ENCODE measurements at places on chromosomes 4 and X. TPM values are rescaled to one million over a fixed set of nuclear protein-coding genes. Genes with fewer than 3 reads are reported as not detected.
A peak's percentile ranks its signal among the peaks of the same experiment; 100 is the strongest.

- no peak for DNase-seq
Observed at GRCh38 chr4:112031712-112032328, 113.4 kb upstream of the FAM241A start.

- DNase-seq = no peak
Observed at GRCh38 chr4:168569066-168569930, 72.4 kb downstream of the PALLD start.

GRCh38 chr4:38668203-38668971 lies 4.4 kb downstream of the KLF3 start:
- no peak for DNase-seq

DNA sequence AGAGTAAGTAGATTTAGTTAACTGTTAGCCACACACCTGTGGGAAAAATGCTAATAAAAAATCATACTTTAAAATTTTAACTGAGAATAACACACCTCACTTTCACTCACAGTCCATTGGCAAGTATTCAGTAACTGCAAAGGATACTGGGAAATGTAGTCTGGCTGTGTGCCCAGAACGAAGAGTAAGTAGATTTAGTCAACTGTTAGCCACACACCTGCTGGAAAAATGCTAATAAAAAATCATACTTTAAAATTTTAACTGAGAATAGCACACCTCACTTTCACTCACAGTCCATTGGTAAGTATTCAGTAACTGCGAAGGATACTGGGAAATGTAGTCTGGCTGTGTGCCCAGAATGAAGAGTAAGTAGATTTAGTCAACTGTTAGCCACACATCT lies 178.4 kb upstream of the NWD2 start:
- no peak for DNase-seq

DNA sequence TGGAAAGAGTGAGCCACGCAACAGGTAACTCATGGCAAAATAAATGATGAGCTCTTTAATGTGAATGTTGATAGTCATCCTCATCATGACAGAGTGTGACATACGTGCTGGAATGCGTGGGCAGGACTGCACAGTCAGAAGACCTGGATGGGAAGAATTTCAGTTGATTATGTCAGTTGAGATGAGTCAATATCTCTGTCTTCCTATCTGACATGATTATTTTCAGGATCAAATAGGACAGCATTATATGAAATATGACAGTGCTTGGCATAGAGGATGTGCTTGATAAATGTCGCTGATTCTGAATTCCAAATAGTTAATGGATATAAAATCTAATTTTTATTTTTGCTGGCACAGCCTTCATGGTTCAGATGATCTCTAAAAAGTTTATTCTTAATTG lies 95.1 kb downstream of the IL15 start:
- DNase-seq = no peak

DNA sequence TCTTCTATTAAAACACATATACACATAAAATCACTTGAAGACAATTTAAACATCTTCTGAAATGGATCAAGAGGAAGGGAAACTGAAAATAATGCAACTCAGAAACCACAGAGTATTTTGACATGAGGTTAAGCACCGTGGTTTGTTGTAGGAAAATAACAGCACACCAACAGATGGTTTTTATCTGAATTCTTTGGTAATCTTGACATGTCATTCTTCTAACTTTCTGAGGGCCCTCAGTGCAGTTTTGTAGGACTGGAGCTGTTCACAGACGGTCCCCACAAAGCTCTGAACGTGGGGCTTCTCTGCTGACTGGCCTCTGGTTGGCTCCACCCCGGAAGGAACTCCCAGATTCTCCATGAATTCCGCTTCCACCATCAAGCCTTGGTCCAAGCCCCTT lies 16.0 kb upstream of the TLR8 start:
- DNase-seq = peak; percentile 33

GRCh38 chr4:140070973-140071372 lies 83.0 kb downstream of the MAML3 start:
- no peak for DNase-seq

DNA sequence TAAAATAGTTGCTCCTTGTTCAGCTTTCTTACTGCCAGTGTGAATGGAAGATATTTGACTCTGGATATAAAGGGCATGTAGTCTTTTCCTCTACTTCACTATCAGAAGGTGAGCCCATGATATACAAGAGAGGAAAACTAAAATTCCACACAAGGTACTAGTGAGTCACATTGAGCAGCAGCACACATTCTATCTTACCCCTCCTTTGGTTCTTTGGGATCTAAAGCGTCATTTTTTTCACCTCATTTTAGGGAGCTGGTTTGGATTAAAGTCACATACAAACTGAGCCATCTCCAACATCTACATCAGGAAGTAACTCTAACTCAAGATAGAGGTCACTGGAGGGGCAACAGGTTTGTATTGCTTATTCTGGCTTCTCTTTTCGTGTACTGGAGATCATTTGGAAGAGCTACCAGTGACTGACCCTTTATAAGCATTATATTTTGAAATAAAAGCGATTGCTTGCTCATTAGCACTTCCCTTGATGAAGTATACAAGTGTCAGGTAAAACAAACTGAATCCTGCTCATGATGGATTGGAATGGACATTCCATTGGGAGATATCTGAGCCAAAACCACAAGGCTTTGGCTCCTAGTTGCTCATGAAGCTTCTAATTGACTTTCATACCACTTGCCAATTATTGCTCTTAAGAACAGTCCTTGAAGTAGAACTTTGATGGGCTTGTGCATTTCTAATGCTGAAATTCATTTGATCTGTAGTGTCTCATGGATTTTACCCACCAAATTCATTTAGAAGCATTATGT lies 124.1 kb downstream of the SPCS3 start:
- no peak for DNase-seq

DNA sequence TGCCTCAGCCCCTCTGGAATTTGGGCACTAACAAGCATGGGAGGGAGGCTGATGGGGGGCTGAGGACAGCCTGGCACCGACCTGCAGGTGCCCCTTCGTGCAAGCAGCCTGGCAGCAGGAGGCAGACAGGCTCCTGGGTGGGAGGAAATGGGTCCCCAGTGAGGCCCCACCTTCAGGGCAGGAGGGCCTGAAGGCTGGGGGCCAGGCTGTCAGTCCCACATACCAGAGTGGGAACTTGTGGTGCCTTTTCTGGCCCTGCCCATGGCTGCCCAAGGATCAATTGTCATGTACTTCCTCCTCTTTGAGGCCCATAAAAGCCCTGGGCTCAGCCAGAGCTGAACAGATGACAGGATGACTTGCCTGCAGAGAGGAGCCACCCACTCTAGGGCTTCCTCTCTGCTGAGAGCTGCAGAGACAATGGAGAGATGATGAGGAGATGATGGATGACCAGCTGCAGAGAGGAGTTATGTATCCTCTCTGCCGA lies 141.0 kb downstream of the PDHA2 start:
- no peak for DNase-seq

DNA sequence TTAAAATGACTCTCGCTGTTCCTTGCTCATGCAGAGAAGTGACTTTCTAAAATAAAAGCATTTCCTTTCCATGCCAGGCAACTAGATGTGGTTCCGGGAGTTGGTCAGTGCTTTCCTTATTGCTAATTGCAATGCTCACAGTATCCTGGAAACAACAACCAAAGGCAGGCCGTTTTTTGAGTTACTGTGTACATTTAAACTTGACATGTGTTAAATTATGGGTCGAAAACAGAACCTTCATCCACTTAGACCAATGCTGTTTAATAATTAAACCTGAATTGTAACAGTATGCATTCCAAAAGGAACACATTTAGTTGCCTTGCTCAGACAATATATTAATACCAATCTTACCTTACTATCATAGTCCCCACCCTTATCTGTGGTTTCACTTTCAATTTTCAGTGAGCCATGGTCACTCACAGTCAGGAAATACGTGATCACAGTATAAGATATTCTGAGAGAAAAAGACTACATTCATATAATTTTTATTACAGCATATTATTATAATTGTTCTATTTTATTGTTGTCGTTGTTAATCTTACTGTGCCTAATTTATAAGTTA lies 102.6 kb downstream of the HS6ST2 start:
- DNase-seq = no peak

Gene CYP2U1
- 3.3 TPM for total RNA-seq

Gene LPAR4
- total RNA-seq = not detected

Gene DCAF4L1
- 0.32 TPM for total RNA-seq

Gene AASDH
- total RNA-seq = 8.5 TPM

Gene NSUN7
- 0.10 TPM for total RNA-seq

Gene MAGEA11
- total RNA-seq = not detected

Gene GPAT3
- total RNA-seq = 2.8 TPM

Gene FGD1
- total RNA-seq = not detected

All from activated CD8-positive, alpha-beta T cell treated with anti-CD3 and anti-CD28 coated beads, Interleukin-2, amount 10 ng/mL, durations not matched to agents 7 days and 5 days (primary cell).